ENCODE measurements at places on chromosomes 5 and 9.

DNA sequence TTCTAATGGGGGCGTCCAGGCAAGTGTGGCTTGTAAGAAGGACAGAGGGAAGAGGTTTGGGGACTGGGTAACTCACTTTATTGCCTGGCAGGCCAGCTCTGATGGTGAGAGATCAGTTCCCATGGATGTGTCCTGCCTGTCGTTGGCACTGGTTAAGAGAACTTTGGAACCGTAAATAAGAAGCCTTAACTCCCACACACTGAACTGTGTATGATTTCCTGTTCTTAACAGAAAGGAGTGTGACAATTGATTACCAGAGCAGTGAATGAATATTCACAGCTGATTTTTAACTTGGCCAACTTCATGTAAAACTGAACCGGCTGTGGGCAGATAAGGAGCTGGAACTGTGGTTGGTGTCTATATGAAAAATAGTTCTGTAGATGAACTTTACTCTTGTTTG, 63.2 kb downstream of the MEGF10 start:
- peak; percentile 27 for DNase-seq

GRCh38 chr9:84374516-84374915, 34.0 kb upstream of the SLC28A3 start:
- no peak for DNase-seq

DNA sequence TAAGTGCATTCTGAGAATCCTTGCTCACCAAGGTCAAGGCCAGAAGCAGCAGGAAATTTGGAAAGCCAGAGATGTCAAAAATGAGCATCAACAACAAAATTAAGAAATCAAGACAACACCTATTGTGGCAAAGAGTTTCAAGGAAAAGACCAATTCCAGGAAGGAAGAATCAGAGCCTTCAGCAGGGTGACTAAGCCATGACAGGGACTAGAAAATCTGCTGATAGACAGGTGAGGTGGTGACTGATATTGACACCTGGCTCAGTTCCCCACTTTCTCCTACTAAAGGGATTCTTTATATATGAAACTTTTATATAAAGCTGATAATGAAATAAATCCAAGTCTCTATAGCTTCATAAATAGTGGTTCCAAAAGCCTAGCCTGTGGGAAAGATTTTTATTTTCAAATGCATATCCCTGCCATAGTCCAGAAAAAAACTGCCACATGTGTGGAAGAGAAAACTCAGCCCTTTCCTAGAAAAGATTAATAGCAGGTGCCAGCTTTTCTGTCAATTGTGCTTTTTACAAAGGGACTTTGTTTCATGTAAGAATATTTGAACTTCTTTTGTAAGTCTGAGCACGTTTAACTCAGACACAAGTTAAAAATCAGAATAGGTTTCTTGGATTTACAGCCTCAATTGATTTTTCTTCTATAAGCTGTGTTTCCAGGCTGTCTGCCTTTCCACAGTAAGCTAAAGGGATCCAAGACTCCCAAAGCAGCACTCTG, 81.1 kb upstream of the GRAMD2B start:
- no peak for DNase-seq

DNA sequence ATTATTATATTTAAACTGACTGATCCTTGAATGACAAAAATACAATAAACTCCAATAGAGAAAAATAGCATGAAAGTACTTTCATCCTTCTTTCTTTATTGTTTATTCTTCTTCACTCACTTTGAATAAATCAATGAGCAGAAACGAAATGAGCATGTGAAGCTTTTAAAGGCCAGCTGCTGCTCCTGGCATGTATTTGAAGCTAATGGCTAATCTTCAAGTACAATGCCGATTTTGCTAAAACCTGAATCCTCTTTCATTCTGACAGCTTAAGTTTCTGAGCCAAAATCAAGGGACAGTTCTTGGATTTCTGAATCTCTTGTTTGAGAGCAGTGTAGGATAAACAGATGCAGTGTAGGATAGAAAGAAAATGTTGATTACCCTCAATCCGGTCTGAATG, 237.3 kb downstream of the CDH10 start:
- DNase-seq, result no peak

GRCh38 chr5:142320430-142320738, 4.4 kb downstream of the SPRY4 start:
- DNase-seq, result no peak

DNA sequence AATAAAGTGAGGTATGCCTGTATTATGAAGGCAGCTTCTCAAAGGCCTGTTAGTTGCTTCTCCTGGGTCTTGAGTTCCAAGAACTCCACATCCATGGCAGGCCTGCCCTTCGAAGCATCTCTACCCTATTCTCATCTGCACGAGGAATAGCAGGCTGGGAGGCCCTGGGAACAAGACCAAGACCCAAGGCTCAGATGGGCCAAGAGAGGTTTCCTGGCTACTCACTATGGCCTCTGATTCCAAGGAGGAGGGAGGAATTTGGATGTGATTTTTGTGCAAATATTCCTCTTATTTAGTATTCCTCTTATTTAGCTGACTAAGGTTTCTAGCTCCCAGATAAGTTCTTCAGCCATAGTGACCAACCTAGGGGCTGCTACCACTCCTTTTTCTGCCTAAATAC, 151.3 kb downstream of the SAXO1 start:
- no peak for DNase-seq

GRCh38 chr9:137429974-137430722, 7.0 kb downstream of the NOXA1 start:
- DNase-seq, result no peak

GRCh38 chr9:35110327-35110761, 5.3 kb downstream of the ATOSB start:
- DNase-seq, result peak; percentile 72

DNA sequence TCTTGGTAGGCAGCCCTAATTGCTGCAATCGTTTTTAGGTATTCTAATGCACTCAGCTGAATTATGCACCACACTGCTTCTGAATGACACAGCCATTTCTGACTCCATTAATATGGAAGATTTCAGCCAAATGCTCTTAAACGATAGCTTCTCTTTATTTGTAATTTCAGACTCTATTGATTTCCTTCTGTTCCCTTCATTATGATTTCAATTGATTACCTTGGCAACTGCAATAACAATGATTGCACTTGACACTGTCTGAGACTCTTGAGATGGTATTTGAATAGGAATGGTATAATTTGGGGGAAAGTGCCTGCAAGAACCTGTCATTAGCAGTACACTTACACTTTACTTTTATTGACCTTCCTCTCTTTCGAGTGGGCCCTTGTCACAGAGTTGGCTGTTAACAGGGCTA, 296.1 kb upstream of the DMAC1 start:
- no peak for DNase-seq

DNA sequence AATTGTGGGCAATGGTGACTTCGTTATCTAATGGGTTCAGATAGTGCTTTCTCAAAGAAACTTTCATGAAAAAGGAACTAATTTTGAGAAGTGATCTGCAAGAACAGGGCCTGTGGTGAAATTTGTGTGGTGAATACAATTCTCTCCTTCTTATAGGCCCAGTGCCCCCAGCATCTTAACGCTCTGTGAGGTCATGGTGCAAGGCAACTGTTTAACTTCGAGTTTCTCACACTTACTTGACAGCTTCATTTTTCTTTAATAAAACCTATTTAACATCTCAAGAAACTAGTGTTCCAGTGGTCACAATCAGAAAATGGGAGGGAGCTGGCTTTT, 69.2 kb downstream of the FAM114A2 start:
- DNase-seq, result peak; percentile 37

- no peak for DNase-seq
These were observed 41.3 kb downstream of the GARNL3 start for GRCh38 chr9:127305838-127306226.

GRCh38 chr5:7910738-7911428, 41.9 kb downstream of the MTRR start:
- no peak for DNase-seq

DNA sequence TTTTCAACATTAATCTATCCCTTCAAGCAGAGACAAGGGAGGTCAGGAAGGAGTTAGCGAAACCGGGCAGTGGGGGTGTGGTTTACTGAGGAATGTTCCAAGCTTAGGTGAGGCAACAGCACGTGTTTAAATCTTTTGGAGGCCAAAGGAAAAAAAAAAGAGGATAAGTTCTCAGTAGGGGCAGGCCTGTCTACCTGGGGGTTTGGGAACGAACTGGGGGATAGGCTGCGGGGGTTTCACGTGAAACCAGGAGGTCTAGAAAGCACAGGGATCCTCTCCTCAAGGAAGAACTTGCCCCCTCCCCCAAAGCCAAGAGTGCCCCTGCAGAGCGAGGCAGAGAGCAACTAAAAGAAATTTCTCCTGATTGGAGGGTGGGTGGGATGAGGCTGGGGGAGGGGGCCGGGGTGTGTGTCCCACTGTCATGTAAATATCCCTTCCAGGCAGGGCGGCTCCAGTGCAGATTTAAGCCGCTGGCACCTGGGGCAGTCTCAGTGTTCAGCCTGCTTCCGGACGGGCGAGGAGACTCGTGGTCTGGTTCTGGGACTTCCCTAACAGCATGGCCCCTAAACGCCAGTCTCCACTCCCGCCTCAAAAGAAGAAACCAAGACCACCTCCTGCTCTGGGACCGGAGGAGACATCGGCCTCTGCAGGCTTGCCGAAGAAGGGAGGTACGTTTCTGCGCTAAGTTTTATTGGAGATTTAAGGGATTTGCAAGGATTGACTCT, 5.5 kb upstream of the SET start:
- DNase-seq, result peak; percentile 35

GRCh38 chr5:9545136-9545991, 511 bp downstream of the SEMA5A start:
- DNase-seq, result no peak

GRCh38 chr9:109497226-109498153, 617 bp downstream of the PTPN3 start:
- DNase-seq, result no peak

DNA sequence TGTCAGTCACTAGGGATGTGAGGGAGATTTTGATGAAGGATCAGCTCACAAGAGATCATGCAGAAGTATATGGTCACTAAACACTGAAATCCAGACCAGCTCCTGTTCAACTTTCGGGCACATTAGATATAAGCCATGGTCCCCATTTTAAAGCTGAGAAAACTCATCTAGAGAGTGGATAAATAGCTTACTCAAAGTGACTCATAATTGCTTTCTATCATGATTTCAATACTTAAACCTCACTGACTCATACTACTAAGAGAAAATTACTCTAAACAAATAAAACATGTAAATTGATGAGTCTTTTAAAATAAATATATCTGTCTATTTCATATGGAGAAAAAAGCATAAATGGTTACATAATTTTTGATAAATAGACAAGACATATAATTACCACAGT, 567.7 kb downstream of the TLR4 start:
- DNase-seq, result no peak

- no peak for DNase-seq
These were observed 683.3 kb downstream of the MAT2B start for GRCh38 chr5:164188733-164189148.

GRCh38 chr9:137454145-137454596, 5.0 kb downstream of the NSMF start:
- DNase-seq, result peak; percentile 30

GRCh38 chr9:121326130-121326838, 43.8 kb downstream of the STOM start:
- DNase-seq, result no peak

DNA sequence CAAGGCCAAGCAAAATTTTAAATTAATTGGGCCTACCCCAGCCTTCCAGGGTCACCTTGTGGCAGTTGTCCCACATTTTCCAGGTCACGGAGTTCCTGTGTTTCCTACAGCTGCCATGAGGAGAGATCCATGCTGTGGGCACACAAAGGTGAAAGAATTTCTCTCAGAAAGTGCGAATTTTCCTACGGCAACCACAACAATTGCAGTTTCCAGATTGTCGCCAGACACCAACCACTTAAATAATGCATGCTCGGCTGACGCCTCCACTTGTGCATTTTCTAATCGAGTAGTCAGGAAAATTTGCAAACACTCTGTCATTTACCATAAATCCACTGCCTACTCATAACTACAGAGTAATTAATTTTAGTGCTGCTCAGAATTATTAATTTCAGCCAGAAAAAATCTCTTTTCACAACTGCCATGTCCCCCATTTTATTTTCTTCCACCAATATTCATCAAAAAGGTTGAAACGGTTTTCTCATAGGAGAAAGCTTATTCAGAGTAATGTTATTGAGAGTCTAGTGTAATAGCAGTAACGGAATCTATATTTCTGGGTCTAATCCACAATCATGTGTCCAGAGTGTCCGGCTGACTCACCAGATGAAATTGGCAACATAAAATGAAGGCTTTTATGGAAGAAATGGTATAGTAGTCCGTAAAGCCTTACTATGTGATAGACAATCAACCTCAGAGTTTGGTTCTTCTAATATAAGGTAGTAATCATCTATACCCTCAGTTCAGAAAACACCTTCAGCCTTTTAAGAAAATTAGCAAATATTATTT, 389.8 kb downstream of the NR2F1-AS1 start:
- no peak for DNase-seq

DNA sequence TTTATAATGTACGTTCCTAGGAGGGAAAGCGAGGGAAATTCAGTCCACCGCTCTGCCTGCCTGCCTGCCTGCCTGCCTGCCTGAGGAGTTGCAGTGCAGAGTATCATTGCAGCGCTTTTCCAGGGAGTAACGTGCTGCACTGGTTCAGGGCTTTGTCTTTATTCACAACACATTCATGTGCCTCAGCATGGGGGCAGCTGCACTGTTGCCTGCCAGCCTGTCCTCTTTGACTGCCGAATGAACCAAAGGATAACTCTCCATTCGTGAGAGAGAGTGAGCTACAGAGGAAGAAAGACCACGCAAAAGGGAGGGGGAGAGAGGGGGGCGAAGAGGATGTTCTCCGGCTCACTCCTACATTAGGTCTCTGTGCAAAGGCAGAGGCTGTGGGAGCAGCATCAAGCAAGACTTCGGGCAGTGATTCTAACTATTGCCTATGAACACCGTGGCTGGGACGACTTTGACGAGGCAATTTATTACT, 791.2 kb downstream of the MAT2B start:
- DNase-seq, result no peak

GRCh38 chr5:36638056-36638455, 31.6 kb downstream of the SLC1A3 start:
- DNase-seq, result no peak

GRCh38 chr5:10768328-10768899, 7.4 kb upstream of the DAP start:
- no peak for DNase-seq

DNA sequence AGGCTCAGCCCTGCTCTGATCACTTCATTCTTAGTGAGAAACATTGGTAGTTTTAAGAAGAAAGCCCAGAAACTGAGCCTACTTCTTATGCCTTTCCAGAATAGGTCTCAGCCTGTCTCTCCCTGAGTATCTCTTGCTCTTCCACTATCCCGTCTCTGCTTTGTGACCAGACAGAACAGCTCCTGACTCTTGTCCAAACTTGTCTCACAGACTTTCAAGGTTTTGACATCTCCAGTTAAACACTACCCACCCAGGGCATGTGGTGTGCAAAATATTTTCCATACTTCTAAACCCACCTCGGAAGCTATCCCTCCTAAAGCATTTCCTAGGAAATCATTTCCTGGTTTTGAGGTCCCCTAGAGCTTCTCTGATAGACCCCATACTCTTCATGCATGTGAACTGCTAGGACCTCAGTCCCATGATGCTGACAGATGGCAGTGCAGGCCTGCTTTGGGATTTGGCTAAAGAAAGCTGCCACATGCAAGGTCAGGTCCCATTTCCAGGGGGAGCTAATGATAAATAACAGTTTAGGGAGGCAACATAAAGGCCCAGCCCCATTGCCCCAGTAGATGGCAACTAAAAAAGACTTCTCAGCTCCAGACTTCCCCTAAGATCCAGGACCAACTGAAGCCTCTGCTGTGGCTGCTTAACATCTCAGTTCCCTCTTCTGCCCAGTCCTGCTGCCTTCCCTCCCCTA, 211.5 kb downstream of the MED10 start:
- DNase-seq, result no peak

All from hematopoietic multipotent progenitor cell treated with erythropoietin and hydrocortisone succinate and interleukin-3 and kit ligand, for 8 days (in vitro differentiated cells).